ENCODE measurements at places on chromosomes 5 and 9.

GRCh38 chr9:134962065-134962972 is 44.6 kb upstream of the FCN1 start:
- no peak for DNase-seq

DNA sequence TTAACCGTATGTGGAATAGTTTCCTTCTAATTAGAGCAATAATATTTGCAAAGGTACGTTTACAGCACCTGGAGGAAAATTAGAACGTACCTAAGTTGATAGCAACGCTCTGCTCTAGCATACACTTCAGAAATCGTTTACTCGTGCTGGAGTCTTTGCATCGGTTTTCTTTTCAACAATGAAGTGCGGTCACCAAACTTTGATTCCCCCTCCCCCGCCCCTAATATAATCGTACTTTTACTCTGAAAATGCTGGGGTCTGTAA is 506 bp downstream of the ADAMTS19 start:
- no peak for DNase-seq

DNA sequence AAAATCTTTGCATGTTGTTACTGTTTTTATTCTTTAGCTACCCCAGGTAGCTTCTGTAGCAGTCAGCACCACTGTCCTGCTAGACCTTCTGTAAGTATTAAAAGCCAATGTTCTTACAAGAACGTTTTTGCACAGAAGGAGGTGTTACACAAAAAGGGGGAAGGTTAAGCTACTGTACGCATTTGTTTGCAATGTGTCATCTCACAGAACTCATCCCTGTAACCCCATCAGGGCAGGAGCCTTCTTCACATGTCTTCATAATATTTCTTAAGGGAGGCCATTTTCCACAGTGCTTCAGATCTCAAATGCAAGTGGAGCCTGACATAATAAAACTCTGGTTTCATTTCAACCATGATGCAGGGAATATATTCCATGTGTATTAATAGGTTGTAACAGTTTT is 67.9 kb downstream of the OSMR start:
- no peak for DNase-seq

- DNase-seq = no peak
Observed at GRCh38 chr5:136689552-136689951, 324.2 kb upstream of the TRPC7 start.

- no peak for DNase-seq
Observed at GRCh38 chr5:169788168-169788567, 151.1 kb downstream of the DOCK2 start.

- DNase-seq = no peak
Observed at GRCh38 chr9:134732392-134733110, 90.9 kb downstream of the COL5A1 start.

GRCh38 chr5:23963449-23963848 is 456.0 kb downstream of the PRDM9 start:
- no peak for DNase-seq

- DNase-seq = peak; percentile 18
Observed at GRCh38 chr9:114153761-114154599, 1.4 kb upstream of the COL27A1 start.

DNA sequence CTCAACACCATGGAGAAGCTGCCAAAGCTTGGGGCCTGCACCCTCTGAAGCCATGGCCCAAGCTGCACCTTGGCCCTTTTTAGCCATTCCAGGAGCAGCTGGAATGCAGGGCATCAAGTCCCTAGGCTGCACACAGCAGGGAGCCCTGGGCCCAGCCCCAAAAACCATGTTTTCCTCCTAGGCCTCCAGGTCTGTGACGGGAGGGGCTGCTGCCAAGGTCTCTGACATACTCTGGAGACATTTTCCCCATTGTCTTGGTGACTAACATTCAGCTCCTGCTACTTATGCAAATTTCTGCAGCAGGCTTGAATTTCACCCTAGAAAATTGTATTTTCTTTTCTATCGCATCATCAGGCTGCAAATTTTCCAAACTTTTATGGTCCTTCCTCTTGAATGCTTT is 64.6 kb downstream of the ELOVL7 start:
- no peak for DNase-seq

DNA sequence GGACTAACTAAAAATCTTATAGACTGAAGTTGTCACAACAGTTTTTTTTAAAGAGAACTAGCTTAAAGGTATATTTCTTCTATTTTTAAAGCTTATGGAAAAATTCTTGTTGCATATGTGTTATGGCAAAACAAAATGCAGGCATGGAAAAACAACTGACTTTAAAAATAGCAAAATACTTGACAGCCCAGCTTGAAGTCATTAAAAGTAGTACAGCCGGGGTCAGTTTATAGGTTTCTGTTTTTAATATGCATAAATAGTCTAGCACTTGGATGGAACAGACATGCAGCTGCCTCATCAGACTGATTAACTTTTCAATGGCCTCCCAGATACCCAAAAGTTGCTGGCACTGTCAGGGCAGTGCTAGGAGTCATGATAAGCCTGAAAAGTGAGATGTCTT is 22.3 kb upstream of the ARL15 start:
- DNase-seq = no peak

- no peak for DNase-seq
Observed at GRCh38 chr5:179599100-179599499, 24.4 kb downstream of the HNRNPH1 start.

- no peak for DNase-seq
Observed at GRCh38 chr9:68508547-68508946, 32.1 kb downstream of the TMEM252 start.

DNA sequence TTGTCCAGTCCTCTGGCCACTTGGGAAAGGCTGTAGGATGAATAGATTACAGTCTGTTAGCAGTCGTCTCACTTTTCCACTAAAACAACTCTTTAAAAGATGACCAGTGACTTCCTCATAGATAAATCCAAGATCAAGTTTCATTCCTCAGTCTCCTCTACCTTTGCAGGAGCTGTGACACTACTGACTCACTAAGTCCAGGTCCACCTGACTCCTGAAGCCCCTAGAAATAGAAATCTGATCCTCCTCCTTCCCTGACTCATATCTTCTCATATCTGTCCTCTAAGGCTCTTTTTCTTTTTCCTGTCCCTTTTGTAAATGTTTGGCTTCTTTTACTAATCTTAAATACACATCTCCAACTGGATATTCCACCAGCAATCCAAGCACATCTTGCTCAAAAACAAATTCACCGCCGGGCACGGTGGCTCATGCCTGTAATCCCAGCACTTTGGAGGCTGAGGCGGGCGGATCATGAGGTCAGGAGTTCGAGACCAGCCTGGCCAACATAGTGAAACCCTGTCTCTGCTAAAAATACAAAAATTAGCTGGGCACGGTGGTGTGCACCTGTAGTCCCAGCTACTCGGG is 2.6 kb downstream of the CCDC125 start:
- DNase-seq = no peak

GRCh38 chr5:16773991-16774390 is 157.2 kb upstream of the RETREG1 start:
- DNase-seq = no peak

- DNase-seq = no peak
Observed at GRCh38 chr5:932151-932627, 39.5 kb downstream of the TRIP13 start.

DNA sequence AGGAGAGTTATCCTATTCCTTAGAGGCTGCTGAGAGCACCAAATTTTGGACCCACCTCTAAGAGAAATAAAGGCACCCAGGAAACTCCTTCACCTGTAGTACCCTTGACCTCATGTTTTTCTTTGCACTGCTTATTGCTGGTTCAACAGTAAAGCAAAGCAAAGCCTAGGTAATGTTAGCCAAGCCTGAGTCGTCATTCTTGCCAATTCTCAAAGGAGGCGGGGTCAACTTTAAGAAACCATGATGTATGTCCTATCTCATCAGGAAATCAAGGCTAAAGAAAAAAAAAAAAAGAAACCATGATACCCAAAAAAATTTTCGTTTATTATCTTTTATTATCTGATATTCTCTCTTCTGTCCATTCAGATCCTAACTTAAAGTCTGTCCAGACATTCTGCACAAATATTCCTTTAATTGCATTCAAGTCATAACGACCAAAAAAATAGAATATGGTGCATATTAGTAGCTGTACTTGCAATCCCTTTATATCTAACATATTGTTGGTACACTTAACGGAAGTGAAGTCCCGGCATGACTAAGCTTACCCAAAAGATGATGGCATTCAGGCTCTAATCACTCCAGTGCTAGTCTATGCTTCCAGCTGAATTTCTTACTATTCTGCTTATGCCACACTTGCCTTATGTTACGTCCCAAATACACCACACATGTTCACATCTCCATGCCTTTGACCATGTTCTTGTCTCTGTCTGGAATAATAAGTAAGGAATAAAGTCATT is 1.8 kb downstream of the AUH start:
- peak; percentile 48 for DNase-seq

DNA sequence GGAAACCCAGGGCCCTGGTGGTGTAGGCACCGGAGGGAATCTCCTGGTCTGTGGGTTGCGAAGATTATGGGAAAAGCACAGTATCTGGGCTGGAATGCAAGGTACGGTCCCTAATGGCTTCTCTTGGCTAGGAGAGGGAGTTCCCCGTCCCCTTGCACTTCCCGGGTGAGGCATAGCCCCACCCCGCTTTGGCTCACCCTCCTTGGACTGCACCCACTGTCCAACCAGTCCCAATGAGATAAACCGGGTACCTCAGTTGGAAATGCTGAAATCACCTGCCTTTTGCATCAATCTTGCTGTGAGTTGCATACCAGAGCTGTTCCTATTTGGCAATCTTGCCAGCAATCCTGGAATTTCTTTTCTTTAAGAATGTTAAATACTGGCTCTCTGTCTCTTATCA is 1429.1 kb downstream of the MAT2B start:
- no peak for DNase-seq

DNA sequence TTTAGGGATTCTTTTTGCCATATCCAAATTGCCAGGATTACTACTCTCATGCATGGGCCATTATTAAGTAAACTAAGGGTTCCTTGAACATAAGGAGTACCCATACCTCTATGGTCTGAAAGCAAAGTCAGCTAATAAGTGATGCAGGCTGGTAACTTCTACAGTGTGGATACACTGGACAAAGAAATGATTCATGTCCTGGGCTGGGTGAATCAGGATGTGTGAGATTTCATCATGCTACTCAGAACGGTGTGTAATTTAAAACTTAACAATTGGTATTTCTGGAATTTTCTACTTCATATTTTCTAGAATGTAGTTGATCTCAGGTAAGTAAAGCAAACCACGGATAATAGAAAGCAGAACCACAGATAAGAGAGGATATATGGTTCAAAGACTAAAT is 428.8 kb downstream of the CHSY3 start:
- no peak for DNase-seq
